ENCODE measurements at places on chromosomes 6 and 20.

GRCh38 chr6:135479601-135480000 lies 17.9 kb downstream of the AHI1 start:
- no peak for DNase-seq

- DNase-seq = no peak
Measured at GRCh38 chr20:19482726-19483125, 270.3 kb downstream of the SLC24A3 start.

DNA sequence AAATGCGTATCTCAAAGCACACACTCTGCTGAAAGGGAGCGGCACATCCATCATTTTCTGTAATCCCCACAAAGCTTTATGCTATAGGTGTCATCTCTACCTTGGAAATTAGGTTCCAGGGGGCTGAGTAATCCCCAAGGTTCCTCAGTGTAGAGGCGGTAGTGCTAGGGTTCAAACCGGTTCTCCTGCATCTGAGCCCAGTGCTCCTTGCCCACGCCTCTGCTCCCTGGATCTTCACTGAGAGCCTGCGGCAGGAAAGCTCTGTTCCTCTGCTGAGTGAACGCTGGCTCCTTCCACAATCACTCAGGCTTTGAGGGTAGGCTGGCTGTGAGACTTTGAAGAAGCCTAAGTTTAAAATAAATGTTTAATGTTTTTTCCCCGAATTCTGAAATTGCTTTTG lies 24.9 kb downstream of the SLC22A23 start:
- no peak for DNase-seq

DNA sequence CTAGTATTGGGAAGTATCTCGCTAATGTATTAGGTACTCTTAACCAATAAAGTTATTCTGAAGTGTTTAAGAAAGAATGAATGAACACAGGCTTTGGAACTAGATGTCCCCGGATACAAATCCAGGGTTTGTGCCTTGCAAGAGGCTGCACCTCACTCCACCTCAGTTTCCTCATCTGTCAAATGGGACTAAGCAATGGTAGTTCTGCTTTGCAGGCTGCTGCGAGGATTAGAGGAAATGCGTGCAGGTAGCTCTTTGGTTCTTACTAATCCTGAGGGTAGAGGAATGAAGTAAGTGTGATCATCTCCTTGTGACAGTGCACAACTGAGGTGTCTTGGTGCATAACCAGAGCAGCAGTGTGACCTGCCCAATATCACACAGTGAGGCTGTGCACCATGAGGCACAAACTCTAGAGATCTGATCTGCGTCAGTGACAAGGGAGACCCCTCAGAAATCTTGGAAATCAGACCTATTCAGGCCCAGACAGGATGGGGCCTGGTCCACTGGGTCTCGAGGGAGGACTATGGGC lies 26.7 kb downstream of the ADA start:
- DNase-seq = no peak

DNA sequence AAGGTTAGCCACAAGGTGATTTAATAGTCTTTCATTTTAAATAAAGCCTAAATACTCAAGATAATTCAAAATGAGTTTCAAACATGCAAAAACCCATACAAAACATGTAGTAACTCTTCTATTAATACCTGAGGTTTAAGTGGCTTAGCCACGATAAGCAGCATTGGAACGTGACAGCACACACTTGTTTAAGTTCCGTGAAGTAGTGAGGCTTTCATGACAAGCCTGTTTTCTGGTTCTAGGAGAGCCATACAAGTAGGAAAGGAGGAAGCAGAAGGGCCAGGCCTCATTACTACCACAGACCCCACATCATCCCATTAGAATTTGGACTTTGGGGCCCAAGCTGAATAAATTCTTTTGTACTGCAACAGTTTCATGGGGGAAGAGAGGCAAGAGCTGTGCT lies 54.3 kb upstream of the PRND start:
- DNase-seq = no peak

- DNase-seq = no peak
Measured at GRCh38 chr6:144855812-144856531, 570.8 kb downstream of the UTRN start.

GRCh38 chr20:63941282-63942081 lies 14.7 kb downstream of the UCKL1 start:
- no peak for DNase-seq

DNA sequence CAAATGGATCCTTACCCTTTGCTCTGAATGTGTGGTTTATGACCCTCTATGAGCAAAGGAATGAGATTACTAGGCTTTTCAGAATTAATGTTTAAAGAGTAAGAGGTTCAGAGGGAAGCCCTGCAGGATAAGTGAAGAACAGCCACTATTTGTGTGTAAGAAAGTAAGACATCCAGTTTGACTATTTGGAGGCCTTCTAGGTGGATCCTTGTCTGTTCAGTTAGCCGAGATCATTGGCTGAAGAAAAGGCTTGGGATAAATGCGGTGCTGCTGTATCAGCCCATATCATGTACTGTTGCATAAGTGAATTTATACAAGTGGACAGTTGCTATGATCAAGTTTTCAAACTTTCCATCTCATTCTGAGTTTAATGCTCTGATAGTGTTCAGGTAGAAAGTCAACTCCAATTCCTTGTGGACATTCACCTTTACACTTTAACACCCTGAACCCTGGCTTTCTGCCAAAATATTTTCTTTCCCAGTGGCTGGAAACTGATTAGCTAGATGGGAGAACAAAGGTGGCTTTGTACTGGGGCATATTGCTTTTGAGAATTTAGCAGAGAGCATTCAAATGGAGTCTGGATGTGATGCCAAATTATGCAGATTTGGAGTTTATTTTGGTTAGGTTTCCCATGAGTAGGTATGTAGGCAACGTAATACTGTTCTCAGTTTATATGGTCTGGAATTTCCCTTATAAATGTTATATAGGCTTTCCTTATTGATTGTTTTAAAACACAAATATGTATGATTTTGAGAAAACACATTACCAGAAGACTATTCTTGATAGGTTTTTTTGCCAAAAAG lies 15.0 kb downstream of the PARD6B start:
- peak; percentile 13 for DNase-seq

DNA sequence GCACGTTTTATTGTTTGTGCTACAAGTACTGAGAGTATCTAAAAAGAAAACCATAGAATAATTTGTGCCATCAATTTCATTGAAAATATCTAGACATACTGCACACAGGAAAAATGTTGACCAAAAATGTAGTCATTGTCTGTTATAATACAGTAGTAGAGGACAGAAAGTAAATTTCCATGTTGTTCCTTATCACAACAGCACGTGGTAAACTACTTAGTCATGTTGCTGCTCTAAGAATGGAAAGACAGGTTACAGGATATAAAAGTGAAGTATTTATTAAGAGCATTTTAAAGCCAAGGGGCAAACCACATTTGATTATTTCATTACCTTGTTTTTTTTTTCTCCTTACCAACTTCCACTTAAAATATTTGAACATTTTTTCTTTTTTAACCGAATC lies 89.0 kb upstream of the CEP85L start:
- no peak for DNase-seq

- no peak for DNase-seq
Measured at GRCh38 chr6:158972241-158973233, 27.5 kb downstream of the RSPH3 start.

DNA sequence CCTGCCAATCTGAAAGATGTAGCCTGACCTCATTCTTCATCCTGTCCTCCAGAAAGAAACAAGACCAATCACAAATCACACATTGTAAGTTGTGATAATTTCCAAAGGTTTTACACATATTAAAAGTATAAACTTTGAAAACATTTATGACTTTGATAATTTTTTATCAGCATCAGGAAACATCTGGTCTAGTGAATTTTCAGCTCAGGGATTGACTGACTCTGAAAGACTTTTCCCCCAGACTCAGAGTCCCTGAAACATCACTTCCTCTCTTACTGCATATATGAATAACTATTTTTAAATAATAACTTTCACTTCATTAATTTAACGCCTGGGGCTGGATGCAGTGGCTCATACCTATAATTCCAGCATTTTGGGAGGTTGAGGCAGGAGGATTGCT lies 48.5 kb upstream of the SSTR4 start:
- no peak for DNase-seq

DNA sequence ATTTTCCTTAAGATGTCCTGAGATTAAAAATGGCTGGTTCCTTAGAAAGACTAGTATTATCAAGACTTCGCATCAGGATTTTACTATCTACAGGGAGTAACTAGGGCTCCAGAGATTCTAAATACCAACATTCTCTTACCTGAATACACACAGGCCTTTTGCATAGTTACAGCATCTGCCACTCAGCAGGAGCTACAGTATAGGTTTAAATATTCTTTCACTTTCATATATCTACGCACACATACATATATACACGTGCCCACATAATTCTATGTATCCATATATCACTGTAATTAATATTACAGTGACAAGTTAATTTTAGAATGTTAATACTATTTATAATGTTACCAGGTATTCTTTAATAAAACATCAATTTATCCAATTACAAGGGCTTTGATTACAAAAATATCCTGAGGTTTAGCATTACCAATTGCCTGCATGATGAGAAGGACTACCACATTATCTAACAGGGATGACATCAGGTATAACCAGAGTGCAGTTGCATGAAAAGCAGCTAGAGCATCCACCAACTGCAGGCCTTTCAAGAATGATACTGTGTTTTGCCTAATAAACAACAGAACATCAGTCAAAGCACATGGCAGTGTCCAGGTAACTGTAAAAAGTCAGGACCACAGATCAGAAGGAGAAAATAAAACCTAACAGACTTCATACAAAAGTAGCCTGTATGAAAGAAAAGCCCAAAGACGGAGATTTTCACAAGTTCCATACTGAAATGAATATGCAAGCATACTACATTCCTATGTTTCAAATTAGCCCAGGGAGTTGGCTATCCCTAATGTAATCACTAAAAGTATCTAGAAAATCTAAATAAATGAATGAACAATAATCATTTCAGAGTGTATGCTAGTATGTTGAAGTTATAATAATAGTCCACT lies 268.7 kb downstream of the PTPRK start:
- no peak for DNase-seq

- no peak for DNase-seq
Measured at GRCh38 chr6:136036601-136037000, 185.1 kb downstream of the PDE7B start.

DNA sequence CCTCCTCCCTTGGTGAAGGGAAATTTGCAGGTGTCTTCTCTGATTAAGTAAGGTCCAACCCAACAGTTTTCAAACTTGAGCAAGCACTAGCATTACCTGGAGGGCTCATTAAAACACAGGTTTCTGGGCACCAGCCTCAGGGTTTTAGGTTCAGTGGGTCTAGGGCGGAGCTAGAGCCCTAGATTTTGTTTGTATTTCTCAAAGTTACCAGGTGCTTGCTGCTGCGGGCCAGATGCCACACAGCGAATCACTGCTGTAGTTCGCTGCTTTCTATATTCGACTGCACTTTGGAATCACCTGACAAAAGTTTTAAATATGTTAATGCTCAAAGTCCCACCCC lies 869 bp downstream of the COL21A1 start:
- no peak for DNase-seq

- DNase-seq = no peak
Measured at GRCh38 chr6:108594151-108594550, 33.4 kb downstream of the FOXO3 start.

GRCh38 chr6:33983721-33984465 lies 162.0 kb downstream of the GRM4 start:
- peak; percentile 64 for DNase-seq

DNA sequence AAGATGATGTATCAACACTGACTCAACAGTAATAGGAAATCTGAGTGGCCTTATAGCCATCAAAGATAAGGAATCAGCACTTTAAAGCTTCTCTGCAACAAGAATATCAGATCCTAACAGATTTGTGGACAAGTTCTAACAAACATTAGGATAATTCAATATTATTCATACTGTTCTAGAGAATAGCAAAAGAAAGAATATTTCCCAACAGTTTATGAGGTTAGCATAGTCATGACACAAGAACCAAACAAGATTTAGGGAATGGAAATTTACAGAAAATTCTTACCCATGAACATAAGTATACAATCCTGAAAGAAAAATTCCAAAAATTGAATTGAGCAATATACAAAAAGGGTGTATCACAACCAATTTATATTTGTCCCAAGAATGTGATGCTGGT lies 64.3 kb upstream of the BTBD3 start:
- no peak for DNase-seq

- DNase-seq = no peak
Measured at GRCh38 chr20:58895448-58896180, 43.1 kb downstream of the GNAS start.

DNA sequence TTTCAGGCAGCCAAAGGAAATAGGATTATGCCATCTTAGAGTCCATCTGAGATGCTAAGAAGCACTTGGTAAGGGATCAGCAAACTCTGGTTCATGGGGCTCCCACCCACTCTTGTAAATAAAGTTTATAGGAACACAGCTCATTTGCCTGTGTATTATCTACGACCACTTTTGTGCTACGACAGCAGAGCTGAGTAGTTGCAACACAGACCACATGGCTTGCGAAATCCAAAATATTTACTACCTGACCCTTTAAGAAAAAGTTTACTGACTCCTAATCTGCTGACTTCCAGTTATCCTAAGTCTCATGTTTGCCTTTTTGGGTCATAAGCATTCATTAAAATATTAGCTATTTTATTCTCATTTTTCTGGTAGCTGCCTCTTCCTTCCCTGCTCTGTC lies 859.0 kb downstream of the QKI start:
- no peak for DNase-seq

DNA sequence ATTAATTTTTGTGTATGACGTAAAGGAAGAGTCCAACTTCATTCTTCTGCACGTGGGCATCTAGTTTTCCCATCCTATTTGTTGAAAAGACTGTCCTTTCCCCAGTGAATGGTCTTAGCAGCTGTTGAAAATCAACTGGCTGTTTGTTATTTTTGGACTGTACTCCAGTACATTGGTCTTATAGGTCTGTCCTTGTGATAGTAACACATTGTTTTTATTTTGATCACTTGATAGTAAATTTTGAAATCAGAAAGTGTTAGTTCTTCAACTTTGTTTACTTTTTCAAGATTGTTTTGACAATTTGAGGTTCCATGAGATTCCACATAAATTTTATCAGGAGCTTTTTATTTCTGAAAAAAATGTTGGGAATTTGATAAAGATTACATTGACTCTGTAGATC lies 280.2 kb upstream of the FOXQ1 start:
- DNase-seq = no peak

DNA sequence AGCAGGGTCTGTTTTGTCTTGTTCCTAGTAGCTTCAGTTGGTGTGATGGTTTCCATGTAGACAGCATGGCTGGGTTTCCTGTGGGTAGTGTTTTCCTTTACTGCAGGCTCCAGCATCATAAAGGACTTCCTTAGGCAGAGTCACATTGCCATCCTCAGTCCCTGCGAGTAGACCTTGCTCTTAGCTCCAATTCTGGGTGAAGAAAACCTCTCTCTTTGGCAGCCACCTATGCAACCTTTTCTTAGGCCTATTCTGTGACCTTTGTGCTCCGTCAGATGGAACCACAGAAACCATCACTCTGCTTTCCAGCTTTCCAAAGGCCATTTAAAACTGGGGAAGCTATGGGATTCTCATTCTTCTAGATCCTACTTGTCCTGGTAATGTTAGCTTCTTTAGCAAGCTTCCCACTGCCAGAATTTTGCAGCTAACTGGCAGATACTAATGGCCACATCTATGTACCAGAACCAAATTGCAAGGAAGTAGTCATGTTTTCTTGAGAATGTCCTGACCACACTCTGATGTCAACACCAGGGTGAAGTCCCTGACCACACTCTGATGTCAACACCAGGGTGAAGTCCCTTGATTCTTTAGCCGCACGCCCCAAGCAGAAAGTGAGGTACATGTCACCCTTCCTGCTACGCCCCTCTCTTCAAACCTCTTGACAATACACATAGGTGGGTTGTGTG lies 646.6 kb upstream of the HS3ST5 start:
- no peak for DNase-seq

- DNase-seq = no peak
Measured at GRCh38 chr6:157984686-157985225, 3.1 kb downstream of the SYNJ2 start.

All from osteocyte (in vitro differentiated cells).